Activated effector memory CD4-positive, alpha-beta T cell treated with anti-CD3 and anti-CD28 coated beads, Interleukin-2, amount 50 U/mL, for 16 hours (primary cell): ENCODE measurements at places on chromosomes 16 and 17.

- peak; percentile 73 for DNase-seq
Observed at GRCh38 chr17:48131216-48131824, 23.8 kb downstream of the SNX11 start.

DNA sequence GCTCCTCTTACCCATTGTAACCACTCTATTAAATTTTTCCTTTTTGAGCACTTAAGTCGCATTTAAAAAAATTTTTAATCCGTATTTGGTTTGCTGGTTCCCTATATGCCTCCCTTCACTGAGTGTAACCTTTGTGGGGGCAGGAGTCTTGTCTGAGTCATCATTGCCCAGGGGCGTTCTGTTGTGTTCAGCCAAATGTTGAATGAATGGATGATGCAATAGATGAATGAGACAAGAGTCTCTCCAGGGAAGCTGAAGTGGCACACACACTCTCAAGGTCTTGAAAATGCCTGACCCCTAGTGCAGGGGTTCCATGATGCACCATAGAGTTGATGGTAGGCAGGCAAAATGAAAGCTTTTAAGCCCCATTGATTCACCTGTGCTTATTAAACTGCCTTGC, 123.0 kb upstream of the RBFOX1 start:
- DNase-seq = no peak

- DNase-seq = no peak
Observed at GRCh38 chr16:47359478-47359877, 101.4 kb downstream of the ITFG1 start.

DNA sequence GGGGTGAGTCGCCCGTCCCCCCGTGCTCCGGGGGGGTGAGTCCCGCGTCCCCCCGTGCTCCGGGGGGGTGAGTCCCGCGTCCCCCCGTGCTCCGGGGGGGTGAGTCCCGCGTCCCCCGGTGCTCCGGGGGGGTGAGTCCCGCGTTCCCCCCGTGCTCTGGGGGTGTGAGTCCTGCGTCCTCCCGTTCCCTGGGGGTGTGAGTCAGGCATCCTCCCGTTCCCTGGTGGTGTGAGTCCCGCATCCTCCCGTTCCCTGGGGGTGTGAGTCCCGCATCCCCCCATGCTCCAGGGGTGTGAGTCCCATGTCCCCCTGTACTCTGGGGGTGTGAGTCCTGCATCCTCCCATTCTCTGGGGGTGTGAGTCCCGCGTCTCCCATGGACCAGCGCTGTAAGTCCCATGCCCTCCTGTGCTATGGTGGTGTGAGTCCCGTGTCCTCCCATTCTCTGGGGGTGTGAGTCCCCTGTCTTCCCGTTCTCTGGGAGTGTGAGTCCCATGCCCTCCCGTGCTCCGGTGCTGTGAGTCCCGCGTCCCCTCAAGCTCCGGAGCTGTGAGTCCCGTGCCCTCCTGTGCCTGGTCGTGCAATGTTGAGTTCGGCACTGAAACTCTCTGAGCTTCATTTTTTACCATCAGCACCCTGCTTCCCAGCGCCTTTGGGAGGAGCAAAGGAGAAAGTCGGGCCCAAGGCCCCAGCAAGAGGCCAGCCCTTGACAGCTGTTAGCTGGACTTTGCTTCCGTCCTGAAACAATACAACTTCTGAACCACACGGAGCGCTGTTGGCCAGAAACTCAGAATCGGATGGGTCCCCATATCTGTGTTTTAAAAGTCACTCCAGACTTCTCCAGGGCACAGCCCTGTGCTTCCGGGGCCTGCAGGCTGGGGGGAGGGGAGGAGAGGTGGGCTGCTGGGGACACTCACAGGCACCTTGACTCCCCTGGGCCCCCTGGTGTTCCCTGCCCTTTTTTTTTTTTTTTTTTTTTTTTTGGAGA, 11.5 kb upstream of the ZC3H18 start:
- DNase-seq = no peak

DNA sequence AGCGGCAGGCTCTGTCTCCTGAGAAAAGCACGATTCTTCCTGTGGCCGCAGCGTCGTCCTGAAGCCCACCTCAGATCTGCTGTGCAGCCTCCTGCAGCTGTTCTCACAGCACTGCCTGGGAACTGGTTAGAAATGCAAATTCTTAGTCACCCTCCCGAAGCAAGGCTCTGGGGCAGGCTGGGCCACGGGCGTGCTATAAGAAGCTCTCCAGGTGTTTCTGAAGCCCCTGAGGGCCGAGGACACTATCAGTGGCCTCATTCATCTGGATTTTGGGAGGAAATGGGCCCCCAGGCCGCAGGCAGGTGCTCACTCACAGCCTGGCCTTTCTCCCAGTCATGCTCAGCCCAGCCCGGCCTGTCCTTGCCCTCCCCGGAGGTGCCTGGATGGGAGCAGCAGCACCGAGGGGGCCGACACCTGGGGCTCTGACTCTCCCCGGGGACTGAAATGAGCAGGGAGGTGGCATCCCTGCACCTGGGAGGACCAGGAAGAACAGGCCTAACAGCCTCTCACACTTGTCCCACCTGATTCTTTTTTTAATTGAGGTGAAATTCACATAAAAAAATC, 10.4 kb upstream of the NLRC3 start:
- DNase-seq = no peak

DNA sequence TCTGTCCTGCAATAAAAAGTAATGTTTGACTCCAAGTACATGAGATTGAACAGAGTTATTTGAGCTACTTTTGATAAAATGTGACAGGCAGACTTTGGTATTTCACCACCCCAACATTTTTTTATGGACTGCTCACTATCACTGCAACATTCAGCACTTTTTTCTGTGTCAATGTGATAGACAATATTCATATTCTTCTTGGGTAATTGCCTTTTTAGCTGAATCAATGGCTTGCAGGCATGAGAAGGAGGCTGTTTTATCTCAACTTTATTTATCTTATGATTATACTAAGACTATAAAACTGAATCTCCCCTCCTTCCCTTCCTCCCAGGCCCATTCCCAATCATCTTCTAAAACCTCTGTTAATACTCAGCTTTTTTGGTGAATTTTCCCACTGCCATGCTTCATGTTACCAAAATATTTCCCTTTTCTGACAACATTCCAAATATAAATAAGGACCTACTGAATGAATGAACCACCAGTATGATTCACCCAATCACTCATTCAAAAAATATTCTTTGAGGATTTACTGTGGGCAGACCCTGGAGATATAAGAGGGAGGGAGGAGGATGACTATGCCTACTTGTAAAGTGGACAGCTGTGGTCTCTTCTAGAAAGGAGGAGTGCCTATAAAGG, 67.6 kb downstream of the CDH13 start:
- DNase-seq = no peak

GRCh38 chr16:10356870-10357842, 28.7 kb upstream of the ATF7IP2 start:
- DNase-seq = no peak

- DNase-seq = peak; percentile 64
Observed at GRCh38 chr16:19167710-19168370, at the start of gene SYT17. SYT17 (plus strand) TSS chr16:19168240; CDS start chr16:19168647, 407 bp downstream.

GRCh38 chr16:49986351-49987124, 38.5 kb upstream of the CNEP1R1 start:
- DNase-seq = no peak

DNA sequence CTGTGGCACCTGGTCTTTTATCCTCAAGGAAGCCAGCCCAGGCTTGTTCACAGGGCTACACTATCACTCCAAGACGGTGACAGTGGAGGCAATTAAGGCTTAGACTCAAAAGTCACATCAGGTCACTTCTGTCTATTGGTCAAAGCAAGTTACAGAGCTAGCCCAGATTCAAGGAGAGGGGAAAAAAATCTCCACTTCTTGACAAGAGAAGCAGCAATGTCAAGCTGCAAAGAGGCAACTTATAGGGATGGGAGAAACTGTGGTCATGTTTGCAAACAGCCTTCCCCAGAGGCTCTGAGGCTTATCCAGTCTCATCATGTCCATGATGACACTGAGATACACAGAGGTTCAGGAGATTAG, 31.6 kb downstream of the SERPINF1 start:
- DNase-seq = peak; percentile 1

DNA sequence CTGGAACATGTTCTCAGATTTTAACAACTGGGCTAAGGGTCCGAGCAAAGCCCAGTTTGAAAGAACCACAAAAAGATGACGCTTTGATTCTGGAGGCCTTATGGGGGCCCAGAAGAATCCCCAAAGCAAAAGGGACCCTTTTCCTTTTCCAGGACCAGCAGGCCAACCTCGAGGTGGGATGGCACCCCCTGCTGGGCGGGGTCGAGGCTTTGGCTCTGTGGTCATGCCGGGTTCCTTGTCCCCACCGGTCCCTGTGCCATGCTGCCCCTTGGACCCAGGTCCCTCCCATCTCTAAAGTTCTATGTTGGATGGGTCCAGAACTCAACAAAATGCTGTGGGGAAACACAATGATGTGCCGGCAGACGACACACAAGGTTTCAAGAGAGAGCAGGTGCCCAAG, 30.9 kb downstream of the TMEM204 start:
- DNase-seq = no peak

DNA sequence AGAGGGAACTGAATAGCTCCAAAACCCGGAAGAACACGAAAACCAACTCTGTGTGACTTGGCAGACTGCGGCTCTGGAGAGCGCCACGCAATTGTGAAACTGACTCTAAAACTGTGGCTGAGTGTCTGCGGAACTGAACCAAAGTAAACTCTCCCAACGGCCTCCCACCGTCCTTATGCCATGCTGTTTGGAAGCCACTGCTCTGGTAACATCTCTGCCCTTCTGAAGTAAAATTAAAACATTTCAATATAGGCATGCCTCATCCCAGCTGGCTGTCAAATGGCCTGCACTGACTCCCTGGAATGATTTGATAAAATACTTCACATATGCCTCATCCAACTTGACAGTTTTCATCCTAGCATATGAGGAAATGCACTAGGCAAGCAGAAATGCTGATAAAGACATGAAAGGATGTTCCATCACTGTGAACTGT, 70.2 kb downstream of the PARN start:
- DNase-seq = no peak

GRCh38 chr17:9473711-9474110, 101.9 kb downstream of the STX8 start:
- no peak for DNase-seq

- no peak for DNase-seq
Observed at GRCh38 chr16:74936902-74937560, 47.9 kb downstream of the WDR59 start.

- no peak for DNase-seq
Observed at GRCh38 chr17:31997005-31997404, 10.2 kb upstream of the LRRC37B start.

DNA sequence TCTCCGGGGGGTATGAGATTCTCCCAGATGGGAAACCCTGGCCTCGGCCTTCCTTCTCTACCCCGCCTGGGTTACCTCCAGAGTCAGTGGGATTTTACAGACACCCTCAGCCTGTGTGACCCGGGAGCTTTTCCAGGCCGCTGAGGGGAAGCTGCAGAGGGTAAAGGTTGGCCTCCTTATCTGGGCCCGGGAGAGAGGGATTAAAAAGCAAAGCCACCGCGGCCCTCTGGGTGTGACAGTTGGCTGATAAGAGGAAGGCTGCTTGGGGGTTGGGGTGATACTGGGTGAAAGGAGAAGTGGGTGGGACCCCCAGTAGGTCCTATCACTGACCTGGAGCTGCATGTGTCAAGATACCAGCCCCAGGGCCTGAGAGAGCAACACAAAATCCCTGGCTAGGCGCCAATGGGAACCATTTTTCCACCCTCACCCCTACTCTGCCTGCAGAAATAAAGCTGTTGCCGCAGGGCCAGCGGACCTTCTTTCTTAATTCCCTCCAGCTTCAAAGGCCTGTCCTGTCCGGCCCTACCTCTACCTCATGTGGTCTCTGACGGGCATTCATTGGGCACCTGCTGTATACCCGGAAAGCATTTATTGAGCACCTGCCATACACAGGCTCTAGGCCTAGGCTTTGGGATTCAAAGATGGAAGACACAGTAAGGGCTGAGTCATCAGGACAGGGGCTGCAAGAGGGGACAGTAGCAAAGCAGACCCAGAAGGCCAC, 77.6 kb upstream of the GSE1 start:
- no peak for DNase-seq

DNA sequence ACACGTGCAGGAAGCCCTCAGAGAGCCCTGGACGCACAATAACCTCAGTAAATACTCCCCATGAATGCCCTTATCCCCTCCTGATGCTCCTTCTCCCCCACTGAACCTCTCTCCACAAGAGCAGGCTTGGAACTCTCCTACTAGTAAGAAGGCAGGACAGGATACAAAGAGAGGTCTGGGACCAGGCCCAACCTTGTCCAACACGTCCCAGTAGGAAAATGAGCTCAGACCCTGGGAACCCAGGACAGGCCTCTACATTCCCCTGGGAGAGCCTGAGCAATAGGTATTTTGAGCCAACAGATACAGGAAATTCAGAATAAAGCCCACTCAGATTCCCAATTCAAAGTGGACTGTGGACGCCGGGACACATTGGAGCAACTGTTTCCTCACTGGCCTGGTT, 19.2 kb downstream of the ZNF423 start:
- DNase-seq = no peak

DNA sequence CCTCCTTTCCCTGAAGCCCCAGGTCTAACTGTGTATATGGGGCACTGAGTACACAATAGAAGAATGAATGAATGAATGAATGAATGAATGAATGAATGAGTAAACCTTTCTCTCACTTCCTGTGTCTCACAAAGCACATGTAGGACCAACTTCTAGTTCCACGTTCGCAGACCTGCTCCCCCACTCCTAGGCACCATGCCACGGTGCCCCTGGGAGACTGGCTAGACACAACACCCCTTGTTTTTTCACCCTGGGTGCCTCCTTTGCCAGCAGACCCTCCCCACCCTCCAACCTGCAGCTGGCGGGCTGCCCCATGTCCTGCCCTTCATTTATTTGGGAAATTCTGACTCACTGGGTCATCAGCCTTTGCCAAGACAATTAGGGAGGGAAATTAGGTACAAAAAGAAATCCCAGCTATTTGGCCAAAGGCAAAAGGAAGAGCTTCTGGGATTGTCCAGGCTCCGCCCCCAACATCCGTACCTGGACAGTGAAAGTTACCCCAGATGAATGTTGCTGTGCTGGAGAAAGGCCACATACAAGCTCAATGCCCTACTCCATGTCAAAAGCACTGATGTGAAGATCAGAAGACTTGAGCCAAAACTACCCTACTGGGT, 7.7 kb downstream of the CES1 start:
- no peak for DNase-seq

GRCh38 chr17:78723001-78723796, 58.9 kb downstream of the CYTH1 start:
- DNase-seq = no peak

DNA sequence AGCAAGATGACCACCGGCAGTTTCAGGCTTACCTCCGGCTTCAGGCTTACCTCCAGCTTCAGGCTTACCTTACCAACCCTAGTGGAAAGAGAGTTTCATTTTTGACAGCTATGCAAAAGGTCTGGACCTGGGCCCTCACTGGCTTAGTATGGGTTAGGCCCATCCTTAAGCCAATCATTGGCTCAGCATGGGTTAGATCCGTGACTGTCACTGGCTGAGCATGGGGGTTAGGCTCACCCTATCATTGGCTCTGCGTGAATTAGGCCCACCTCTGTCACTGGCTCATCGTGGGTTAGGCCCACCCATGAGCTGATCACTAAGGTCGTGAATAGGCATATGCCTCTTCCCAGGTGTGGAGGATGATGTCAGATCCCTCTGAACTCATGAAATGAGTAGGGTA, 8.1 kb downstream of the NDE1 start:
- DNase-seq = peak; percentile 55

- DNase-seq = no peak
Observed at GRCh38 chr17:16918443-16918842, 53.5 kb downstream of the TNFRSF13B start.
